ENCODE measurements at places on chromosomes 4 and X.
A peak's percentile ranks its signal among the peaks of the same experiment; 100 is the strongest.

- DNase-seq = no peak
Measured at GRCh38 chrX:145292218-145292617, 44.9 kb downstream of the SPANXN1 start.

GRCh38 chr4:128107766-128108165, 46.7 kb downstream of the LARP1B start:
- DNase-seq = peak; percentile 12

DNA sequence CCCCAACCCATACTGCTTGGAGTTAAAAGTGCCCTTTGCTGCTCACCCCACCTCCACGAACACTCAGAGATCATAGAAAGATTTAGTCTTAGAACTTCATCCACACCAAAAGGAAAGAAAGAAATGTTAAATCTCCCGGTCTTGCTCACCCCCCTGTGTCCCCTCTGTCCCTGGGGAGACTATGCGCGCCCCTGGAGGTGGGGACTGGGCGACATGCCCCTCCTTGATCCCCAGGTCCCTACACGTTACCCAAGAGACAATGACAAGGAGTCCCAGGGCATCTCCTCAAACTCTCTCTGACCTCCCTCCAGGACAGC, 620 bp downstream of the ITM2A start:
- no peak for DNase-seq

DNA sequence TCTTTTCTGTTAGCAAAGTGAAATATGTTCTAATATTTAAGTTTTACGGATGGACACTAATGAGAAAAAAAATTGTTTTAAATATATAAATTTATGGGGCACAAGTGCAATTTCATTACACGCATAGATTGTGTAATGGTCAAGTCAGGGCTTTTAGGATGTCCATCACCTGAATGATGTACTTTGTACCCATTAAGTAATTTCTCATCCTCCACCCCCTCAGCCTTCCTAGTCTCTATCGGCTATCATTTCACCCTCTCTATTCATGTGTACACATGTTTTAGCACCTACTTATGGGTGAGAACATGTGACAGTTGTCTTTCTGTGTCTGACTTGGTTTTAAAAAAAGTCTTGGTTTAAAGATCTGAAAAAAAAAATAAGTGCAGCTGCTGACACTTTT, 616.0 kb downstream of the IQCM start:
- no peak for DNase-seq

DNA sequence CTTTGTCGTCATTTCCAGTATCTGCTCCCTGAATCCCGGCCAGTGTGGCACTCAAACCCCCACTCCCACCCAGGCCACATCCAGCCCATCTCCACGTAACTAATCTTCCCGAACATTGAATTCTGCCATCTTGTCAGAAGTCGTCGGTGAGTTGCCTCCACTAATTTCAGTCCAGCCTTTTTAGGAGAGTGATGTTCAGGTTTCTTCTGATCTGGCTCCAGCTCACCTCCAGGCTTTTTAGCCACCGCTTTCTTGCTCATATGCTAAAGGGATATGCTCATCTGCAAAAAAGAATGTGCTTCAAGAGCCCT, 1.3 kb downstream of the TMEM165 start:
- no peak for DNase-seq

DNA sequence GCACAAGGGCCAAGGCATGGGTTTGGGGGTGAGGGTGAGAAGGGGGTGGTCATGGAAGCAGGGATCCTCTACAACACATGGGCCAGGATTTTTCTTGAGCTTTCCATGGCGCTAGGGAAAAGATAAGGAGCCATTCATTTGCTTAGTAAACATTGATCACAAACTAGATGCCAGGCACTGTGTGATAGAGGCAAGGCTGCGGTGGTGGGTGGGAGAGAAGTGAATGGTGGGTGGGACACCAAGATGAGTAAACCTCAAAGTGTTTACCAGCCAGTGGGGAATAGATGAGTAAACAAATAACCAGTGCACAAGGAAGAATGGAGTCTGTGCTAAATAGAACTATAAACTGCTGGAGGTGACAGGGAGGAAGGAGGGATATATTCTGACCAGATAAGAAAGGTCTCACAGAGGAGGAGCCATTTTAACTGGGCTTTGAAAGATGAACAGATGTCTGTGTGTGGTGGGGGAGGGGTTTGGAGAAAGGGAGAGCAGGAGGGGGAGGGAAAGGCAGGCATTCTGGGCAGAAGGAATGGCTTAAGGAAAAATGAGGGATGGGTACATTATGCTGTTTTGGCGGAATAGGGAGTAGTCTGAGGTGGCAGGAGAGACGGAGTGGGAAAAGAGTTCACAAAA, 48.0 kb upstream of the LAS1L start:
- no peak for DNase-seq

GRCh38 chr4:144723471-144723870, 77.5 kb downstream of the HHIP start:
- DNase-seq = no peak

- DNase-seq = no peak
Measured at GRCh38 chrX:121579016-121579760, 531.8 kb downstream of the GLUD2 start.

- DNase-seq = no peak
Measured at GRCh38 chrX:13511241-13511943, 58.0 kb upstream of the EGFL6 start.

GRCh38 chr4:94531991-94532789, 80.4 kb downstream of the PDLIM5 start:
- DNase-seq = no peak

DNA sequence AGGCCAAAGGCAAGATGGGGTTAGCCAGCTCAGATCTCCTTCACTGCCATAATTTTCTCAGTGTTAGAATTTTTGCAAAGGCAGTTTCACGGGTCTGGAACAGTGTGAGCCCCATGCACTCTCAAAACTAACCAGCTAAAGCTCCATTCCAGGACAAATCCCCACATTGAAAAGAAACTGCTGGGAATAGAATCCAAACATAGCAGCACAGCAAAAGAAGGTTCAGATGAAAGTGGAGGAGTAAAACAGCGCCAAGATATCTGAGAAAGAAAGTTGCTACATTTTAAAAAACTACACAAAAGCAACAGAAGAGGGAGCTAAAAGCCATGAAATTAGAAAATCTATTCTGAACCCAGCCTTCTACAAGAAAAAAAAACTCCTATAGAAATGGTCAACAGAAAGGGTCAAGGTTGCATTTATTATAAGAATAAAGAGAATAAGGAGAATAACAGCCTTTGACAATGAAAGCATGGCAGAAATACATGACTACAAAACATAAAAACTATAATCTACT, 39.6 kb upstream of the SLC7A3 start:
- DNase-seq = no peak

DNA sequence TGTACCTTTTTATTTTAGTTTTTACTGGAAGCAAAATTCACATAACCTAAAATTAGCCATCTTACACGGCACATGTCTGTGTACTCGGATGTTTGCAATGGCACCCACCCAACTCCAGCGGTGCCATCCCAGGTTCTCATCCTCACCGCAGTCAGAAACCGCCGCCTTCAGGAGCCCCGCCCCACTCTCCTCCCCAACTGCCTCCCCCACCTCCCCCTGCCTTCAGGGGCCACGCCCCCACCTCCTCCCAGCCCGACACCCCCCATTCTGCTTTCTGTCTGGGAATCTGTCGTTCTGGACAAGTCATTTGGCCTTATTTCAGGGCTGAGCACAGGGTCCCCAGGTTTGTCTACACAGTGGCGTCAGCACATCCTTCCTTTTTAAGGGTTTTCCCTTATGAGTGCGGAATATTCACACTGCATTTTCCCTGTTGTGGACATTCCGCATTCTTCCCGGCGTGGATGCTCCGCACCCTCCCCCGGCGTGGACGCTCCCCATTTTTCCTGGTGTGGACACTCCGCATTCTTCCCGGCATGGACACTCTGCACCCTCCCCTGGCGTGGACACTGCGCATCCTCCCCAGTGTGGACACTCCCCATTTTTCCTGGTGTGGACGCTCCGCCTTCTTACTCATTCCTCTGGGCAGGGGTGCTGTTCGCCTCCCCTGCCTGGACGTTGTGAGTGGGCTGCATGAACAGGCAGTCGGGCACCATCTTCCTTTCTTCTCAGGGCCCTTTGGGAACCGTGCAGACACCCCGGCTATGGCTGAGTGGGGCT, 135.4 kb upstream of the NKX1-1 start:
- no peak for DNase-seq

DNA sequence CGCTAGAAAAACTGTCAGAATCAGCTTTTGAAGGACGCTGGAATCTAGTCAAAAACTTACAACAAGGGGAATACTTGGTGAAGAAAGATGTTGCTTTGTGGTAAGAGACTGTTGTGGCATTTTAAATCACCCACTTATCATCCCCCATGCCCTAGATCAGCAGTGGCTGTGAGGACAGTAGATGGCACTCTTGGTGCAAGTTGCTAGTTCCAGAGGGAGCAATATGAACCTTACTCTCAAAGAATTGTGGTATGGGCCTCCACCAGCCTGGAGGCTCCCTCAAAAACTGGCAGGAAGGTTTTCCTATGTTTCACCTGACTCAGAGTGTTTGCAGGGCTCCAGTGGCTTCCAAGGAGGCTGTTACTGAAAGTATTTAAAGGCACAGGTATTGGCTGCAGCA, 37.7 kb upstream of the SLC16A2 start:
- no peak for DNase-seq

DNA sequence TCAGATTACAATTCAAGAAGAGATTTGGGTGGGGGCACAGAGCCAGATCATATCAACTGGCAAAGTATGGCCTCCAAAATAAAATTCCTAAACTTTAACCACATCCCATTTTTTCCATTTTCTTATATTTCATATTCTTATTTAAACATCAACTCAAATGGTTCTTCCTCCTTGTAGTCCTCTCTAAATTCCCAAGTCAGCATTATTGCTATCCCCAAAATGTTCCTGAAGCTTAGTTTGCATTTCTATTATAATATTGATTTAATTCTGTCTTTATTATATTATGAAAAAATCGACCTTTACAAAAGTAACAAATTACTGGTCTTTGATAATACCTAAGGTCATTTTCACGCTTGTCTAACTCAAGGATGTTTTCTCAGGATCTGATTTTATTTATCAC, 67.5 kb downstream of the NPY1R start:
- no peak for DNase-seq

GRCh38 chrX:13764281-13764680, 29.7 kb downstream of the OFD1 start:
- no peak for DNase-seq

DNA sequence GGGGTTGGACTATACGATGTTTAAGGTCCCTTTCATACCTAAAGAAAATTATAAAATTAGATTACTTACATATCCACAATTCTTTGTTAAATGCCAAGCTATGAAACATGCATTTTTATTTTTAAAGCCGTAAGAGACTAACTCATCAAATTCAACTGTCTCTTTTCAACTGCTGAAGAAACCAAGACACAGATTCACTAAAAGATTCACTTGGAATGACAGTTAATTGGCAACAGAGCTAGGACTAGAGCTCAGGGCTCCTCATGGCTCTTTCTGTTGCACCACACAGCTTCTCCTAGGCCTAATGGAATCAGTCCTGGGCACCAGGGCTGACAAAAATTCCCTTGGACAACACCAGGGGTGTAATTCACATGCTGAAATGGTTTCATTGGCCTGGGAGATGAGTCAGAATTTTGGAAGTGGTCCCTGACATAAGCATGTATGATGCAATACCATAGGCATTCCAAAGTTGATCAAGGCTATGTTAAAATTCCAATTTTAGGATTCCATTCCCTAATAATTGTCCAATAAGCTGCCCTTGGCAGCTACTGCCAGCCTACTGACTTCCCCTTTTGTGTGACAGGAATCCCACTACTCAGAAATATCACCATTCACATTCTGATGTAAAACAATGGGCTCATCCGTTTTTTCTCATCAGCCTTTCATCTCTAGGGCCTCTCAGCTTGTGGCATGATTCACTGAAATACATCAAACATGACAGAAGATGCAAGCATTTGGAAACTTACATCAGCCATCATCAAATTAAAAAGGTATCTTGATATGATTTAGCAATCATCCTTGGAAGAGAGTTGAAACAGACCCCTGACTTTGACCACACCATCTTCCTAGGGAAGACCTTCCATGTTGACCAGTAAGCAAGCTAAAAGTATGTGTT, 54.2 kb downstream of the PLAC1 start:
- peak; percentile 67 for DNase-seq

DNA sequence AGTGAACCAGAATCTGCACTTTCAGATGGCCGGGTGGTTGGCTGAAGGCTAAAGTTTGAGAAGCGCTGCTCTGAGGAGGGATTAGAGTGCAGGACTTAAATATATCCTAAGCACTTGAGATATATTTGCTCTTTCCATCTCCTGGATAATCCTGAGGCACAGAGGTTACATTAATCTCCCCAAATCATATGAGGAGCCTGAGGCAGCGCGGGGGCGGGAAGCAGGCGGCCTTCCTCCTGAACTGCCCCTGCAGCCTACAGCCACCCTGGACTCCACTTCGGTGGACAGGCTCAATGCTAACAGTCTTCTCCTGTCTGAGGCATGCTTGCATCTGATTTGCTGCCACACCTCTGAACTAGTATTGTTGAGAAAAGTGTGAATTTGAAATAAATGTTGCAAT, 72.5 kb downstream of the AFAP1 start:
- no peak for DNase-seq

DNA sequence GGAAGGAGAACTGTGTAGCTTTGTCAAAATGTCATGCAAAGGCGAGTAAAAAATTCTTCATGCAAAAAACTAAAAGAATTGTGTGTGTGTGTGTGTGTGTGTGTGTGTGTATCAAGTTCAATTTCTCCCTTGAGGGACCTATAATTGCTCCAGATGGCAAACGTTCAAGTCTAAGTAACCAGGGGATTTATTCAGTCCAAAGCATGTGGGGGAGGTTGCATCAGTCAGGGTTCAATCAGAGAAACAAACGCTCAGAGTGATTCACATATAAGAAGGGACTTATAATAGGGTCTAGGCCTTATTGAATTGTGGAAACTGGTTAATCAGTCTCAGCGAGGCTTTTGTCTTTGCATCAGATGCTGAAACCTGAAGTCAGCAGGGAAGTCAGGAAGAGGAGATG, 5.0 kb downstream of the DCAF8L1 start:
- no peak for DNase-seq

- no peak for DNase-seq
Measured at GRCh38 chr4:86970447-86971354, 35.9 kb downstream of the AFF1 start.

DNA sequence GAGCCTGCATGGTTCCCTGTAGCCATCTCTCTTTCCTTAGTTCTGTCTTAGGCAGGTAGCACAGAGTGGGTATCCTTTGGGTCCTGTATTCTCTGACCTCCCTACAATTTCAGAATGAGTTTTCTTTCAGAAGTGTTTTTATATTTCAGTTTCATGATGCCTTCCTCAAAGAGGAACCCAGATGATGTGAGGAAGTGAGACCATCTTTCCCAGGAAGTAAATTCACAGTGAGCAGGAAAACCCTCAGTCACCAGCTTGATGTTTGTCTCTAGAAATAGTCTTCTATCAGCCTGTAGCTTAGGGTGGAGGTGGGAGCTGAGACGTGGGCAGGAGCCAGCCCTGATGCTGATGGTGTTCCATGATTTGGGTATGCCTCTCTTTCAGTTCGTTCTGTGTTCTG, 16.9 kb downstream of the PLAC1 start:
- no peak for DNase-seq

- DNase-seq = no peak
Measured at GRCh38 chrX:8018934-8019333, 91.7 kb upstream of the PNPLA4 start.

GRCh38 chr4:2977211-2978088, 14.1 kb downstream of the GRK4 start:
- DNase-seq = no peak
